Activated CD4-positive, alpha-beta T cell treated with anti-CD3 and anti-CD28 coated beads, Interleukin-2, amount 10 ng/mL, durations not matched to agents 7 days and 5 days (primary cell): ENCODE measurements at places on chromosomes 3 and 15.

DNA sequence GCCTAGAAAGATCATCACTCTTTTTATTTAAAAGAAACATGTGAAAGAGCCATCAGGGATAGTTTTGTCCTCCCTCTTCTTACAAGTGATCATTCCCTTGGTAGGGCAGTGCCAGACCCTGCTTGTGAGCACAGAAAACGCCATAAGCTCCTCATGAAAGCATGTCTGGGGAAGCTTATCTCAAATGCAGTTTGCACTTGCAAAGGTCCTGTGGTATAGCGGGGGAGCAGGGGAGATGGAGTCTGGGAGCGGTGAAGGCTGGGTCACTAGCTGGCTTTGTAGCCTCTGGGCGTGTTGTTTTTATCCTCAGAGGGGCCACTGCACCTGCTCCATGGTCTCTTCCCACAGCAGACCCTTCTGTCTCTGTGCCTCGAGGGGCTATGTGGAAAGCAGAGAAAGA, 141.9 kb downstream of the IGF1R start:
- no peak for DNase-seq

- DNase-seq, result no peak
Measured at GRCh38 chr15:86213888-86214287, 134.2 kb downstream of the AGBL1 start.

GRCh38 chr3:116000311-116000710, 377.0 kb downstream of the GAP43 start:
- DNase-seq, result no peak

DNA sequence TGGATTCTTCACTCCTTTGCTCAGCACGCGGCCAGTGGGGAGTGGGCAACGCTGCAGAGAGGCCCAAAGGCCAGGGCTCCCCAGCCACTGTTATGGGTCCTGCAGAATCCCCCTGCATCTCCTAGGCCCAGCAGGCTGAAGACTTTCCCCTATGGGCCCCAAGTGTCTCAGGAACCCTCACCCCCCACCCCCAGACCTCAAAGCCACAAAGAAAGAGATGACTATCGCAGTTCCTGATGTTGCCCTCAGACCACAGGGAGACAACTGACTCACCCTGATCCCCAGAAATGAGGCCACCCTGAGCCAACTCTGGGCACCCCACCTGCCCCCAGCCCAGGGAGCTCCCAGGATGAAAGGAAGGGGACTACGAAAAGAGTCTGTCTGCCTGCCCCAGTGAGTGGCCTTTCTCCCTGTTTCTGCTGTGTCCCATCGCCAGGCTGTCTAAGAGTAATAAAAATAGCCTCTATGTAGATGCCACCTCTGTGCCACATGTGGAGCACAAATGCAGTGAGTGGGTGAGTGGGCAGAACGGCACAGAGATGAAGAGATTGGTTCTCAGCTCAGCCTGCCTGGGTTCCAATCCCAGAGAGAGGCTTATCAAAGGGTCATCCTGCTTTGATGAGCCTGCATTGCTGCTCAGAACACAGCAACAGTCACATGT, 283.0 kb downstream of the UACA start:
- peak; percentile 75 for DNase-seq

- no peak for DNase-seq
Measured at GRCh38 chr3:112811917-112812660, 34.6 kb downstream of the CD200R1L start.

DNA sequence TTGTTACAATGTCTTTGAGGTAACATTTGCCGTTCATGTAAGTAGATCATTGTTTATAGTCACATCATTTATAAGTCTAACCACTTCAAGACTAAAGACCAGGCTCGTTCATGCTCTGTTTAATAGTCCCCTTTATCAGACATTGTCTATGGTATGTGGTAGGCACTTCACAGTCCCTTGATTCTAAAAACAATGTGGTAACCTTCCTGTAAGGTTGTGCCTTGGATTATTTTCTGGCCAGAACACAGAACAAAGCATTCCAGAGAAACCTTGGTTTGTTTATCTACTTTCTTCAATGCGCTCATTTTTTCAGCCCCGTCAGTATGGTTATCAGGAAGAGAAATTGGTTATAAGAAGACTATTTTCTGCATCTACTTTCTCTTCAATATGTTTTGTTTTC, 16.3 kb upstream of the ST3GAL6 start:
- no peak for DNase-seq

- peak; percentile 47 for DNase-seq
Measured at GRCh38 chr3:169668957-169669741, 5.6 kb upstream of the MECOM start.

GRCh38 chr3:47009225-47010110, 30.0 kb downstream of the NBEAL2 start:
- peak; percentile 66 for DNase-seq

DNA sequence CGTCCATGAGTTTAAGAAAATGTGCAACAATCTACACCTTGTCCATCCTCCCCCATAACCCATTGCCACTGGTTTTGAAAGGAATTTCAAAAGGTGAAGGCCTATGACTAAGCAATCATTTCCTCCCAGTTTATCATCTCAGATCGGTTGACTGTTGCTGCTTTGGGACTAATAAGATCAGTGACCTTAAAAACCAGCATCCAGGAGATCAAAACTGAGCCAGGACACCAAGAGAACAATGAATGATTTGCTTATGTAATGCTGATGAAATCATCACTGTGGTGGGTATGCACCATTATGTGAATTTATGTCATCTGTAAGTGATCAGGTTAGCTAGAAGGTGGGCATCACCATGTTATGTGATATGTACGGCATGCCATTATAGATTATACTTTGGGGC, 195.5 kb downstream of the SSR3 start:
- no peak for DNase-seq
